ENCODE measurements at places on chromosomes 4 and X.

- no peak for DNase-seq
Measured at GRCh38 chr4:15912236-15912635, 26.3 kb downstream of the FGFBP1 start.

DNA sequence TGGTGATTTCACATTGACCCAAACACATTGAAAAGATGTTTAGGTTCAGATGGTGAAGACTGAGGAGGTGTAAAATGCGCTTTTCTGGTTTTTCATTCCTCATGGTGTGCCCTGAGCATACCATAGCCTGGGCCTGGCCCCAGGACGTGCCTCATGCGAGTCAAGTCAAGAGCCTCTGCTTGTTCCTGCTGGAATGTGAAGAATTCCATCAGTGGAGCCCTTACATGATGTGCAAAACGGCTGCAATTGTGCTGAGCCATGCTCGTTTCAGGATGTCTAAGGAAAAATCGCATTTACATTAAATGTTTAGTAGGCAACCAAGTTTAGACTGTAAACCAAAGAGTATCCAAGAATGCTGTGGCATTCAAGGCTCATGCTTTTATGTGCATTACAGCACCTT is 34.9 kb downstream of the GYG2 start:
- DNase-seq, result no peak

DNA sequence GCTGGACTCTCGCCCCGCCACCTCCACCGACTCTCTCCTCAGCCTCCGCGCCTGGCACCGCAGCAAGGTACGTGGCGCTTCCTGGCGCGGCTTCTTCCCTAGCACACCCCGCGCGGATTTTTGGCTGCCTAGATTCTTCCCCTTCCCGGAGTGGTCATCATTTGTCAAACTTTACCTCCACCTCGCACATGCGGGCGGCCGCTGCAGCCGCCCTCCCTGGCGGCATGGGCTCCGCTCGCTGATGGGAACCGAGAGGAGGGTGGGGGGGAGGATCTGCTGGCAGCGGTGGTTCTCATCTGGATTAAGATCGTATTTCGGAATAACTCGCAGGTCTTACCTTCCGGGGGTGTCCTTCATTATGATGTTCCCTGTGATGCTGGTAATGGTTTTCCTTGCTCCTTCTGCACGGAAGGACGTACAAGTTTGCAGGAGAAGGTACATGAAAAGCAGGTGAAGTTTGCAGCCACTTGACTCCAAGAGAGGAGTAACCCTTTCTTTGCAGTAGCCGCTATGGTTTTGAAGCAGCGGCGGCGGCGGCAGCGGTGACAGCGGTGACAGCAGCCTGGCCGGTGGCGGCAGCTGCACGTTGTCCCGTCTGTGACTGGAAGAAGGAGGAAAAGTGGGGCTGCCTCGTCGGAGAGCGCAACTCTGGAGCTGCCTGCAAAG is 2183.9 kb upstream of the TENM3 start:
- no peak for DNase-seq

DNA sequence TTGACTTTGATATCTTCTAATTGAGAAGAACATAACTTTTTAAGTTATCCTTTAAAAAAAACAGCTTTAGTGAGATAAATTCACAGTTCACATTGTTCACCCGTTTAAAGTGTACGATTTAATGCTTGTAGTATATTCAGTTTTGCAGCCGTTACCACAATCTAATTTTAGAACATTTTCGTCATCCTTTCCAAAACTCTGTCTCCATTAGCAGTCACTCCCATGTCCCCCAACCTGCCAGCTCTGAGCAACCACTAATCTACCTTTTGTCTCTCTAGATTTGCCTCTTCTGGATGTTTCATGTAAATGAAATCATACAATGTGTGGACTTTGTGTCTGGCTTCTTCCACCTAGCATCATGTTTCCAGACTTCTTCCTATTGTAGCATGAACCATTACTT is 38.6 kb downstream of the CLCN4 start:
- no peak for DNase-seq

GRCh38 chr4:1640190-1640589 is 43.9 kb downstream of the FAM53A start:
- no peak for DNase-seq

GRCh38 chr4:153204247-153204671 is at the start of gene TRIM2:
Gene TRIM2, plus strand, starts transcription at chr4:153204443. Its CDS starts 88 bp downstream, at chr4:153204531.
- no peak for DNase-seq

DNA sequence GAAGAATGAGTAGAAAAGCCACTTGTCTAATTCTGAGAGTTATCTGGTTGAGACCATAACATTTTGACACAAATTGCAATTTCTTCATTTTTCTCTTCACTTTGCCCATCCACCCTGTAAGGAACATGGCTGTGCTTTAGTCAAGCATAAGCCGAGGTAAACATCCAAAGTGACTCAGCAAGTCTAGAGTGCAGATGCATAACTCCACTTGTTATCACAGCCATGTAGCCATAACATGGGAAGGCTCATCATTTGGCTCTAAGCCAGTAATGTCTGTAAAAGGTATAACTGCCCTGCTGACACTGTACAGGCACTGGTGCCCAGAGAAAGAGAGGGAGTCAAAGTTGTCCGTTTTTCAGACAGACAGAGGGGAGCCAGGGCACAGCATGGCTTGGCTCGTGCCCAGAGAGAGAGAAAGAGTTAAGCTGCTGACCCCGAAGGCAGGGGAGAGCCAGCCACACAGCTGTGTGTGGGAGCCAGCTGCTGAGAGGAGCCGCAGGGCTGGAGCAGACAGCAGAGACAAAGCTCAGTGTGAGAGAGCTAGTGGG is 76.9 kb upstream of the EXOC1L start:
- no peak for DNase-seq

DNA sequence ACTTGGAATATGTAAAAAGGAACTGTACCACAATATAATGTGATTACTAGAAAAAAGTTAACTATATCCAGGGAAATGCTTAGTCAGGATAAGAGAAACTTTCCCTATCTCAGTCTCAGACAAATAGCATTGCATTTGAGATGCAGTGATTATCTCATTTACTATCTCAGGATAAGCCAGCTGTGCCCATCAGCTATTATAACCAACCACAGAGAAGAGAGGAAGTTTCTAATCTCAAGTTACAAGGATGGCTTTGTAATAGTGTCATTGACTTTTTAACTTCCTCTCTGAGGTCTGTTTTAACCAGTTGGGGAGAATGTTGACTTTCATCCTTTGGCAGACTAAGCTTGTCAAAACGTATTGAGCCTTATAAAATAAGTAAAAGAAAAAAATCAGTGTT is 56.5 kb downstream of the SNX25 start:
- DNase-seq, result peak; percentile 54

GRCh38 chr4:5843573-5844530 is 49.0 kb downstream of the CRMP1 start:
- no peak for DNase-seq

DNA sequence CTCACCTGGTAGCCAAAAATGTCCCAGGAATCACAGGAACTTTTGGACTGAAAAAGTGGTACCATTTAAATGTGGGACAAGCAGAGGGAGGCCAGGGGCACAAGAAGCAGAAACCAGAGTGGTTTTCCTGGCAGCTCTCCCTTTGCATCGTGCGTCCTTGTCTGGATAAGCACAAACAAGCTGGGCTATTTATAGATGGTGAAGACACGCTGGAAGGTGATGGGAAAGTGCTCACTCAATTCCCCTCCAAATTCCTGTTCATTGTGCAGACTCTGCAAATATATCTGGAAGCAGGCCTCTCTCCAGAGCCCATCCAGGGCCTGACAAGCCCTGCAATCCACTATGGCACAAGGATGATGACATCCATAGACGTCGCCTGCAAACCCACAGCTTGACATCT is 63.6 kb upstream of the MAP3K15 start:
- DNase-seq, result no peak

DNA sequence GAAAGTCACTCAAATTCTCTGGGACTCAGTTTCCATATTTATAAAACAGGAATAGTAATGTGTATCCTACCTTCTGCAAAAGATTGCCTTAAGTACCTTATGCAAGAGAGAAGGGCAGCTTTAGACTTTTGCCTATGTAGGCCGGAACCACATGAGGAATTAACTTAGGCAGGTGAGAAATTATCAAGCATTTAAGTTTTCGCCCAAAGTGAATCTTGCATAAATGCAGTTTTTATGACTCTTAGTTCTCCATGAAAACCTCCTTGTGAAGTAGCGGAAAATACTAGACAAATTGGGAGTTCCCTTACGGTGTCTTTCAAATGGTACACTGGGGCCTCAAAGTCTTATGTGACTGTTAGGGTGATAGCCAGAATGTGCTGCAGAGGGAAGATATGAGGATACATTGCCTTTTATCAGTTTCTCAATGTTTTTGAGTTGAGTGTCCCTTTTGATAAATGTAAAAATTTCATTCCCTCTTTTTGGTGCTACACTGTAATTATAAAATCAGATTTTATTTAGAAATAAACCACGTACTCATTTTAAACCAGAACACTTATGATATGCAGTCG is 2.6 kb downstream of the SH2D1A start:
- no peak for DNase-seq

DNA sequence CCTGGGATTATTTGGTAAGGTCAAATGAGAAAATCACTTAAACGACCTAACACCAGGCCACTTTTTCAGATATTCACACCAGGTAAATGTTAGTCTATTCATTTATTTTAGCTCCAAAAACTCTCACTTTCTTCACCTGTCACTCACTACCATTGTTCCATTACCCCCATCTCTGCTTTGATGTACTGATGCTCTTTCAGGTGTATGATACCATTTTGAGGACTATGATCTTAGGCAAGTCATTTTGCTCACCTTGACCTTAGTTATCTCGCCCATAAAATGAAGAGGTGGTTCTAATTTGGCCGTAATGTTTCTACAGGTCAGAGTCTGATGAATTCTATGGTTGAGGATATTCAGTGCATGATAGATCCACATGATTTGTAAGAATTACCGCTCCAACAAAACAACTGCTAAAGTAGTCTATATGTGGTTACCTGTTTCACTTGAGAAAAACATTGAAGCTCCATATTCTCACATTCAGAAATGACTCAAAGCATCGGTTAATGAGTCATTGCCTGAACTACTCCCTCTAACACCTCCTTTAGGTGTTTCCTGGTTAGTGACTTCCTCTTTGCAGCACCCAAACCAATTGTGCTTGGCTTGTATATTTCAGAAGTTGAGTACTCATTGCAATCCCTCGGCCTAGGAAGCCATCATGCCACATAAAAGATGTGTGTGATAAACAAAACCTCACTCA is 4.5 kb downstream of the DTHD1 start:
- peak; percentile 20 for DNase-seq
